Stimulated activated naive CD8-positive, alpha-beta T cell treated with anti-CD3 and anti-CD28 coated beads, Interleukin-15, amount 100 ng/mL, for 72 hours (primary cell): ENCODE measurements at places on chromosomes 7 and 10.

- DNase-seq = no peak
Observed at GRCh38 chr10:129192344-129193128, 274.5 kb upstream of the MGMT start.

- DNase-seq = no peak
Observed at GRCh38 chr10:101310529-101311184, 43.3 kb upstream of the BTRC start.

DNA sequence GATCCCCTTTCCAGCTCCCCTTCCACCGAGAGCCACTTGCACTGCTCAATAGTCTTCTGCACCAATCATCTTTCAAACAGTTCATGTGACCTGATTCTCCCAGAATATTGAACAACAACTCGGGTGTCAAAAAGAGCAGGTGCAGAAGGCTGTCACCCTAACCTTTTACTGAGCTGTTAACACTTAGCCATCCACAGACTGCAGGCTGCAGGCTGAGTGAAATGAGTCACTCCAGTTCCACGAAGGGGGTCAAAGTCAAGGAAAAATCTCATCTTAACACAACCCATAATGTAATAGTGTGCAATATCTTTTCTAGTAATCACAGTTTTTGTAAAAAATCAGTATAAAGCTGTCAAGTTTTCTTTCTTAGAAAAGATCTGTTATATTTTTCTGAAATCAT is 63.1 kb downstream of the MTPAP start:
- DNase-seq = no peak

GRCh38 chr10:79002336-79002735 is 66.4 kb upstream of the ZMIZ1 start:
- DNase-seq = no peak

DNA sequence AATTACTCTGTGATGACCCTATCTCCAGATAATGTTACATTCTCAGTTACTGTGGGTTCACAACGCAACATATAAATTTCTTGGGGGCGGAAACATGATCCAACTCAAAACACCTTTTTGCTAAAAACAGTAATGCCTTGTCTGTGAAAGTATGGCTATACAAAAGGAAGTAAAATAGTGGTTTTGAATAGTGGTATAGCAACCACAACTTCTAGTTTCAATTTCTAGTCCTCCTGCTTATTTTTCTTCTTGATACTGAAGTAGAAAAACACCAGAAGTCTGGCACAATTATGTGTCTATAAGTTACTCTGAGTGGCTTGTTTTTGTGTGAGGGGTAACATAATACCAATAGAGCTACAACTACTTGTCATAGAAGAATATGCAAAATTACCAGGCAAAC is 21.5 kb upstream of the ZNF800 start:
- peak; percentile 16 for DNase-seq

DNA sequence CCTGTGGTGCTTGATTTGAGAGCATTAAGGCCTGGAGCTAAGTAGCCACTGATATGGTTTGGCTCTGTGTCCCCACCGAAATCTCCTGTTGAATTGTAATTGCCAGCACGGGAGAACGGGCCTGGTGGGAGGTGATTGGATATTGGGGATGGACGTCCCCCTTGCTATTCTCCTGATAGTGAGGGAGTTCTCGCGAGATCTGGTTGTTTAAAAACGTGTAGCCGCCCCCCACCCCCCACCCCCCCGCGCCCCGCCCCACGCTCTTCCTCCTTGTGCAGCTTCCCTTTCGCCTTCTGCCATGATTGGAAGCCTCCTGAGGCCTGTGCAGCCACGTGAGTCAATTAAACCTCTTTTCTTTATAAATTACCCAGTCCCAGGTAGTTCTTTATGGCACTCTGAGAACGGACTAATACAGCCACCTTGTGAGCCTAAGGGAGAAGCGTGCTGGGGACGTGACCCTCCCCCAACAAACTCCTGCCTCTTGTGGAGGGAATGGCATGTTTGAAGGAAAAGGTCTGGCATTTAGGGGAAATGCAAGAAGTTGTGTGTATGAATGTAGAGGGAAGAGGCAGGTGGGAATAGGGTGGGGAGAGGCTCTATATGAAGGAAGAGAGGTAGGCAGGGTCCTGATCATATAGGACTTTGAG is 118.0 kb upstream of the KMT2C start:
- no peak for DNase-seq

DNA sequence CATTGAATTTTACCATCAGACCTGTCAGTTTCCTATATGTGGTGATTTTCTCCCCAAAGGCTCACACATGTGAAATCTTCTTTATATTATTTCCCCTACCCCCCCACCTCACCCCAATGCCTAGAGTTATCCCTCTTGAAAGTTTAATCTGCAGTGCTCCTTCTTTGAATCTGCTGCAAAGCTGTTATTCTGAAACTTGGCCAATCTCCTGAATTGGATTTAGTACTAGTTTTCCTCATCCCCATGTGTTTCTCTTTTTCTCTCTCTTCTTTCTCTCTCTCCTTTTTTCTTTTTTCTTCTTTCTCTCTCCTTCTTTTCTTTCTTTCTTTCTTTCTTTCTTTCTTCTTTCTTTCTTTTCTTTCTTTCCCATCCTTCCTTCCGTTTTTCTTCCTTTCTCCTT is 886.2 kb downstream of the TYW1 start:
- DNase-seq = no peak

DNA sequence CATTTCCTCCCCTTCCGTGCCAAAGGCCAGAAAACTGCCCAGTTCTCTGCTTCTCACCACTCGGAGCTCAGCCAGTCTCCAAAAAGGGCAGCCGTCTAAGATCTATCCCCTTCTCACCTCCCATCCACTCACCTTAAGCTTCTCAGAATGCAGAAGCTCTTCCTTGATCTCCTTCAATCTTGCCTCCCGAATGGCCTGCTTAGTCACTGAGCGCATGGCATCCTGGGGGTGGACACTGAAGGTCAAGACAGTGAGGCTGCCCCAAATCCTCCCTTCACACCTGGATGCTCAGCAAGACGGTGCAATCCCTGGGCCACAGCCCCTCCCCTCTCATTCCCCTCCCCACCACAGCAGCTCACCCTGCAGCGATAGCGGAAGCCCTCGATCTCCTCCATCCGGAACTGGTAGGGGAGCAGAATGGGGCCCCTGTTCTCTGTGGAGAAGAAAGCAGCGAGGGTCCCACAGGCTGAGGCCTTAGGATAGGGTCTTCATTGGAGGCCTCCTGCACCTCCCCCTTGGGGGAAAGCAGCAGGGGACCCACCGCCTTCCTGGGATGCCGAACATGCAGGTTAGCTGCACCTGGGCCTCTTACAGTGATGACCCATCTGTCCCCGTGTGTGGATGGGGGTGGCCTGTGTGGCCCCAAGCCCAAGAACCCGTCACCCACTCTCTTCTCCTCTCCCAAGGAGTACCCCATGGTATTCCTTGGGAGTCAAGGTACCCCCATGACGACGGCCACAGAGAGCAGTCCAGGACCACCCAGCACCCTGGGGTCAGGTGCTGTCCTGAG is 4.7 kb downstream of the DDX56 start:
- no peak for DNase-seq

DNA sequence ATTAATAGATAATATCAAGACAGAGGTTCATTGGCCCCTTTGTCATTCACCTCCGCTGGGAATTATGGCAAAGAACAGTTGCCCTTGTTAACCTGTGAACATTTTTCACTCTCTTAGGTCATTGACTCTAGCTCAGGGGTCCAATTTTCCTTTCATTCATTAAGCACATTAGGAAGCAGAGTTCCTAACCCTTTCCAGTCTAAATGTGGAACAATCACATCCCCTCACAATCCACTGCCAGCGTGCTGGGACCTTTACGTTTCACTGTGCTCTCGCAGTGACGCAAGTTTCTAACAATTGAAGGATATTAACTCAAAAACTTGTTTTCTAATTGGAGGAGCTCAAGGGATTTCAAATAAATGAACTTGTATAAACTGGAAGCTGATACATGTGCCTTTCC is 79.3 kb upstream of the MEOX2 start:
- DNase-seq = no peak

- no peak for DNase-seq
Observed at GRCh38 chr10:75972491-75973276, 541.3 kb downstream of the LRMDA start.

GRCh38 chr7:127758105-127758504 is 106.1 kb downstream of the SND1 start:
- DNase-seq = no peak

DNA sequence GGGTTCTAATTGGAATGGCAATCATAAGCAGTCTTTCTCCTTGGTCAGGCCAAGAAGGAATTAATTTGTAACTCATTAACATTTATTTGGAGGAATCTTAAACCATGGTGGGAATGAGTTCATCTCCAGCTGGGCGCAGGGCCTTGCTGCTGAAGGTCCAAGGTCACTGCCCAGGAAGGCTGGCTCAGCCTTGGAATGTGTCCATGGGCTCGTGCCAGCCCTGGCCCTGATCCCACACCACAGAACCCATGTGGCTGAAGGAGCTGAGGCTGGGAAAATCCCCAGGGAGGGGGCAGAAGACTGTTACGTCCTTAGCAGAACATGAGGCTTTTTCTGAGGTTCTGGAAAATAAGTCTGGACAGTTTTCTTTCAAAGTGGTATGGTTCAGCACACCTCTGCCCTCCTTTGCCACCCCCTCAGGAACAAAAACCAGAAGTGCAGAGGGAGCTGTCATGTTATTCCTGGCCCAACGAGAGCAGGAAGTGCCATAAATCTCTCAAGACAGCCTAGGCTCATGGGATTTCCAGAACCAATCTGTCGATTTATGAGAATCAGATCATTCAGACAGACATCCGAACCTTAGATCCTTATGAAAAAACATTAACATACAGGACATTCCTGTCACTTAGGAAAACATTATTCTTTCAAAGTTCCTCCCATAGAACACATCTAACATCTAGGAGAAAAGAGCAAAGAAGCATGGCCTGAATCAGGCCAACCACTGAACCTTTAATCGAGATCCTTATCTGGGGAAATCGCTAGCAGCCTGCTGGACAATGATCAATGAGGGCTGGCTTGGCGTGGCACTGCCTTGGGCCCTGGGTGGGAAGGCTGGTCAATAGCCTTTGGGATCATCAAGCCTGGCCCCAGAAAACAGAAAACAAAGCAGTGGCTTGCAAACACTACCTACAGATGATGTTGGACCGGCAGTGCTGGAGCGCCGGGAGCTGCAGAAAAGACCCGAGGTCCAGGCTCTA is 134.3 kb downstream of the TAX1BP1 start:
- no peak for DNase-seq

DNA sequence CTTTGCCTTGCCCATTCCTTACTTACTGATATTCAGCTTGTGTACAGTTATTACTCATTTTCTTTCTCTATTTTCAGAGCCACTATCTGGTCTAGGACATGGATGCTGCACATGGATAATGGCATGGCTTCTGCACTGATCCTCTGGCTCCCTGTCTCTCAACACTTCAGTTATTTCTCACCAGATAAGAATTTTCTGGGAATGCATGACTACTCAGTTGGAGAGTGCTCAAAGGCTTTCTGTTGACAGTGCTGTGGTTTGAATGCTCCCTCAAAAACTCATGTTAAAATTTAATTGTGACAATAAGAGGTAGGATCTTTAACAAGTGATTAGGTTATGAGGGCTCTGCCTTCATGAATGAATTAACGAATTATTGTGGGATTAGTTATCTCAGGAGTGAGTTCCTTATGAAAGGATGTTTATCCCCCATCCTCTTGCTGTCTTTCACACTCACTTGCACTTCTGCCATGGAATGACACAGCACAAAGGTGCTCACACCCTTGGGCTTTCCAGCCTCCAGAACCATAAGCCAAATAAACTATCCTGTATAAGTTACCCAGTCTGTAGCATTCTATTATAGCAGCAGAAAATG is 16.1 kb upstream of the PIK3CG start:
- DNase-seq = no peak

DNA sequence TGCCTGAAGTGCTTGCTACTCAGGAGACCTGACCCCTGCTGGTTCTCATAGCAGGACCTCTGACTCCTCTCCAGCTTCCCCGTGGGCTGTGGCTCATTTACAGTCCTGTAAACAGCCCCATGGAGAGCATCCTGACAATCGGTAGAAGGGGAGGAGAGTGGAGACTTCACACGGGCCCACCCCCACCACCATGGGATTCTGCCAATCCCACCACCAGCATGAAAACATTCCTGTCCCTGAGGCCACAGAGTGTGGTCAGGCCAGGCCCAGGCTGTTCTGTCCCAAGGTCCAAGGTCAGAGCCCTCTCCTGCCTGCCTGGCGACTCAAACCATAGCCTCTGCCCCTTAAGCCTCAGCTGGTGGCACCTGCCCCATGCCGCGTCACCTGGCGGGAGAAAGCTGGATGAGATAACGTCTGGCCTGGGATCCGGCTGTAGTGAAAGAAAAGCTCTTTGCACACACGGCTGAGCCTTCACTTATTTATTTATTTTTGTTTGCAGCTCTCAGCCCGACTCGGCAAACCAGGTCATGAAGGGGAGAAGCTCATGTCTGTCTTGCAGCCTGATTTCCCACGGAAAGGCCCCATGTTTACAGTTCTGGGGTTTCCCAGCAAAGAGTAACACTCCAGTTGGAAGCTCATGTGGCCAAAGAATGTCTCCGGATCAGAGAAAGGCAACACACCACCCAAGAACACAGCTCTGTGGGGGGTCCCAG is 293.6 kb upstream of the ZMIZ1 start:
- DNase-seq = no peak

DNA sequence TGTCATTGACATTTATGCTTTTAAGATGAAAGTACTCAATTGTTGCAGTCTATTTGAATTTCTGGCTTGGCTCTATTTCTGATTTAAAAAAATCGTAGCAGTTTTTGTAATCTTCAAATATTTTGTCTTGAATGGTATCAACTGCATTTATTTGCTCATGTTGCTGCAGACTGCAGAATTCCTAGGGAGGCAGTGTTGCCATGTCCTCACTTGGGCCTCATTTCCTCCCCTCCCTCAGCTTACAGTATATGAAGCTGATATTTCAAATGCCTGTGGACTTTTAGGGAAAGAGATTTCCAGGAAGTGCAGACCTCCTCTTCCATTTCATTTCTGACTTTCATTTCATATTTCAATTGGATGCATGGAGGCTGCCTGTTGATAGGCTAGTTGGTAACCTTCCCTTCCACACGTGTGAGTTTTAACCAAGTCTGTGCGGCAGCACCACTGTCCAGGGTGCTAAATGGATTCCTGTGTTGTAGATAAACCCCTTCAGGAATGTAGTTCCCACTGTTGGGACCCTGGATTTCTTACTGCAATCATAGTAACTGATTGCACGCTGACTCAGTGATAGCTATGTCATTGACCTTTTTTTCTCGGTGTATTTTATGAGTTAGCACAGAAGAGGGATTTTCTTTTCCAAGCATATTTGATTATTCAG is 17.5 kb downstream of the VPS50 start:
- no peak for DNase-seq

DNA sequence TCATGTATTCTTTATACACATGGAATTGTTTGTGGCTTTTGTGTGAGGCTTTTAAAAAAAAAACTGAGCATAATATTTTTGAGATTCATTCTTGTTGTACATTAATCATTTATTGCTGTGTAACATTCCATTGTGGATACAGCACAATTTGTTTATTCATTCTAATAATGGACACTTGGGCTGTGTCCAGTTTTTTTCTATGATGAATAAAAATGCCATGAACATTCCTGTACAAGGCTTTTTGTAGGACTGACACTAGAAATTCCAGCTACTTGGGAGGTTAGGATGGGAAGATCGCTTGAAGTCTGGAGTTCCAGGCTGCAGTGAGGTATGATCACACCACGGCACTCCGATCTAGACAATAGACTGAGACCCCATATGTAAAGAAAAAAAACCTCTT is 254.3 kb upstream of the CACNA2D1 start:
- no peak for DNase-seq

- DNase-seq = no peak
Observed at GRCh38 chr10:370449-370825, 235.2 kb downstream of the ZMYND11 start.

- no peak for DNase-seq
Observed at GRCh38 chr7:24727154-24728120, 29.8 kb downstream of the GSDME start.
